ENCODE measurements at places on chromosomes 7 and 10.

DNA sequence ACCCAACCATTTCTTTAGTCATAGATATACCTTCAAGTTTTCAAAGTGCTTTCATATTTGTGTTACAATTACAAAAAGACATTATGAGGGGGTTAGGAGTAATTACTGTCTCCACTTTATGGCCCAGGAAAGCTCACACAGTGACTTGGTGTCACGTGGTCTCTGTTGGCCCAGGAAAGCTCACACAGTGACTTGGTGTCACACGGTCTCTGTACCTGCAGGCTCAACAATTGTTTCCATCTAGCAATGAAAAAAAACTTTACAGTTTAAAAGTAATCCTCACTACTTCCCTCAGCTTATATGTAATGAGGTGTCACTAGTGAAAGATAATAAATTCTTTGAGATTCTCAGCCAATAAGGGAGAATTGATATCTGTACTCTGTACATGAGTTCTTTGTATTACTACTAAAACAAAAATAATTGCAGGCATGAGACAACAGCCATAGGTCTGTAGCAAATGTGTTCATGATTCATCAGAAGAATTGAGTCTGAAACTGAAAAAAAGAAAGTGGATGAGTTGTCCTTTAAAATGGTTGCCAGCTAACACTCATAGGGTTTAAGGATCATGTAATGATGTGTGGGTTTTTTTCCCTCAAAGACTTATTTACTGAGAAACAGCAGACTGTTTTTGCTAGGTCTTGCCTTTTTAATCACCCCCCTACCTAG lies 10.9 kb downstream of the OGDH start:
- no peak for DNase-seq

DNA sequence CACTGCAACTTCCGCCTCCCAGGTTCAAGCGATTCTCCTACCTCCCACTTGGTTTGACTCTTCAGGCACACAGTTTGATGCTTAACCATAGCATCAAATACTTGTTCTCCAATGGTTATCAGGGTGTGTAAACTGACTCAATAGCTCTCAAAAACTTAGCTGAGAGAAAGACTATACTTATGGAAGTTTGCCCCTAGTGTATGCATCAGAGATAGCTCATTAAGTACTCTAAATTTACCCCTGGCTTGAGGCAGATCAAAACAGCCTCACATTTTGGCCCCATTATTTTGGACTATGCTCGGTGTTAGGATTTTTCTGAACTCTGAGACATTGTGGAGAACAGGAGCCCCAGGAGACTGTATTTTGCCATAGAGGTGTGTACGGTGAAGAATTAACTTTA lies 40.8 kb upstream of the SLC35B4 start:
- no peak for DNase-seq

DNA sequence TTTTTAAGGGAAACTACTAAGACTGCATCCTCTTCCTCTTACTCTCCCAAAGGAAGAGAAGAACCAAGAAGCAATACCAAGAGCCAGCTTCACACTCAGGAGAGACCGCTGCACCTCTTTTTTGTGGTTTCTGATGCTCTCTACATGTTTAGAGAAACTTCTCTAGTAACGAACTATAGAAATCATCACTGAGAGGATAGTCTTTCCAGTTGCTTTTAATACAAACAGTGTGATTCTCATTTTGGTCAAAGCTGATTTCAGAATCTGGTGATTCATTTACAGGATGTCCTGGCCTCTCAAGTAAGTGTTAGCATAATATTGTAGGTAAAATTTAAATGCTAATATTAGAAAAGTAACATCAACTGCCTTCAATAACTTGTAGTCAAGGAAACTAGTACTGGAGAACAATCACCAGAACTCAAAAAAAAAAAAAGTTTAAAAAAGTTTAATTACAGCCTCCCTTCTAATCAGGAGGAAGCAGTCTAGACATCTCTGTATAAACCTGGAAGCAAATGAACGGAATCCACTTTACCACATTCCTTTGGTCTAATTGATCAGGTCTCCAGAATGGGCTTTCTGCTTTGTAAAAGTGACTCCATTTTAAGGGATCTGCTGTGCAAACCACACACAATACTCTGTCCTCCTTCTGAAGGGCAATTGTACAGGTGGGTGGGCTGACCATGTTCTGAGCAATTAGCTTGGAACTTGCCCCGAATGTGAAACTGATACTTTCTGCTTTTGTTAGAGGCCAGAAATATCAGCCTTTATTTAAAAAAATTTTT lies 3.0 kb downstream of the LAMB1 start:
- no peak for DNase-seq

DNA sequence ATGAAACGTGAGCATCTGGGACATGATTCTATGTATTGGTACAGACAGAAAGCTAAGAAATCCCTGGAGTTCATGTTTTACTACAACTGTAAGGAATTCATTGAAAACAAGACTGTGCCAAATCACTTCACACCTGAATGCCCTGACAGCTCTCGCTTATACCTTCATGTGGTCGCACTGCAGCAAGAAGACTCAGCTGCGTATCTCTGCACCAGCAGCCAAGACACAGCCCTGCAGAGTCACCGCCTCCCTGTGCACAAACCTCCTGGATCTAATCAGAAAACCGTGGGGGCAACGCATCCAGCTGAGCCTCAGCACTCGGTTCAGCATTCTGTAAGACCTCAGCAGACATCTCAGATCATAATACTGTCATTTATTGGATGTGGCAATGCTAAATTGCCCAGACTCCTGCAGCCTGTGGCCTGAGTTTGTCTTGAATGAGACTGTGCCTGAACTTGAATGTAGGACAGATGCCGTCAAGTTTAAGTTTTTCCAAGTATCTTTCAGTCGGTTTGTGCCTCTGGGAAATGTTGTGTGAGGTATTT lies 41.5 kb upstream of the PRSS58 start:
- DNase-seq = no peak

DNA sequence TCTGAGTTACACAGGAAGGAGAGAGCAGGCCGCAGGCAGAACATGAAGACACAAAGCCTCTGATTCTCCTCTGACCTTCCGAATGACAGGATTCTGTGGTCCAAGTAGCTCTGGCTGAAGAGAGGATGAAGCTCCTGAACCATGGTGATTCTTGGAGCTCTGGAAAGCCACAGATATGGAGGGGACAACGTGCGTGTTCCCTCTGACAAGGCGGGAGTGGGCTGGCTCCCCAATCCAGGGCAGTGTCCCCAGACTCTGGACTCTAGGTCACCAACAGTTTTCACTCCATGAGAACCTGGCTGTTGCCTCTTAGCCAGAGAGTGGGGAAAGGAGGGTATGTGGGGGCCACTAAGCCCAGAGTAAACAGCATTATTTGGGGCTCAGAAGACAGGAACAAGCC lies 7.4 kb upstream of the TRPV6 start:
- no peak for DNase-seq

GRCh38 chr10:131444286-131444685 lies 132.8 kb upstream of the TCERG1L start:
- DNase-seq = no peak

GRCh38 chr10:23951841-23952240 lies 257.1 kb upstream of the KIAA1217 start:
- DNase-seq = no peak

DNA sequence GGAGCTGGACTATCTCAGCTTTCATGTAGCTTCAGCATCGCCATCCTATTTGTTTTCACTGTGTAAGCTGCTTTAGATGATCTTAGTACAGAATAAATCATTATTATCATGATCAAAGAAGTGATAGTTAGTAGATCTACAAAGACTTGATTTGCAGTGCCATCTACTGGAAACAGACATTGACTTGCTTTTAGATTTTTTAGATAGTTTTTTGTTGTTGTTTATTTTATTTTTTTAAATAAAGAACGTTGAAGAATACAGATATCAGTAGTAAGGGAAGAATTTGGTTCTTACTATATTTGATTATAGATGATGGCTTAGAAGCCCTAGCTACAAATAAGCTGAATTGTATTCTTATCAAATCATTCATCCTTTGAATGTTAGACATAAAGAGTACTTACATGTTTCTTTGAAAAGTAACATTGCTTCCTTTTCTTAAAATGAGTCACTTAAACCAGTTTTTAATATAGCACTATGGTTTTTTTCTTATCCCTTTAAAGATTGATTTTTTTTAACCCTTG lies 6.3 kb upstream of the SFMBT2 start:
- no peak for DNase-seq

GRCh38 chr7:12094365-12094921 lies 116.7 kb upstream of the TMEM106B start:
- no peak for DNase-seq

- no peak for DNase-seq
Measured at GRCh38 chr10:95434583-95434982, 126.6 kb downstream of the SORBS1 start.

GRCh38 chr10:102669206-102670064 lies 25.2 kb downstream of the TRIM8 start:
- no peak for DNase-seq

DNA sequence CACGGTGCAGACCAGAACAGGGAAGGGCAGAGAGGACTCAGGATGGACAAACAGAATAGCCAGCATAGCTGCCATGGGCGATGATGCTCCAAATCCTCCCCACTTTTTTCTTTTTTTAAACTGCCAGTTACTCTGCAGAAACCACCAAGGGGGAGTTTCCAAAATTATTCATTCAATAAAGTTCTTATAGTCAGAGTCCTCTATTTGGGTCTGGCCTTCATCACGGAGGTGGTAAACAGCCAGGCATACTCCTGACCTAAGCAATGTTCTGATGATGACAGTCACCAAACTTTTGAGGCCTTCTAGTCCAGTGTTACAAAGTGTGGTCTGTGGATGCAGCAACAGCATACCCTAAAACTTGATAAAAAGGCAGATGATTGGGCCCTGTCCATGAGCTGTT lies 12.3 kb downstream of the RAPGEF5 start:
- DNase-seq = no peak

DNA sequence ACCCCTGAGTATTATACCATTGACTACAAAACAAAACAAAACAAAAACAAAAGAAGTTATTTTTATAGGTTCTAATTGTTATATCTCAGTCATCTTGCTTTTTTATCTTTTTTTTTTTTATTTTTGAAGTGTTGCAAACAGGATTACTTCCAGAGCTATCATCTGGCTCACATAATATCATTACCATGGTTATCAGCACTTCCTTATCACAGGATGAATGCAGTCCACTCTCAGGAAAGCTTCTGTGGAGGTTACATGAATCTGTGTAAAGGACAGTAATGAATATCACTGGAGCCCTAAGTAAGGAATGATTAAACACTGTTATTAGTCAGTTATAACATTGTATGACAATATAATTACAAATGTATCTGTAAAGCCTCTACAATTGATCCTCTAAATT lies 451.5 kb downstream of the PLXDC2 start:
- DNase-seq = no peak

DNA sequence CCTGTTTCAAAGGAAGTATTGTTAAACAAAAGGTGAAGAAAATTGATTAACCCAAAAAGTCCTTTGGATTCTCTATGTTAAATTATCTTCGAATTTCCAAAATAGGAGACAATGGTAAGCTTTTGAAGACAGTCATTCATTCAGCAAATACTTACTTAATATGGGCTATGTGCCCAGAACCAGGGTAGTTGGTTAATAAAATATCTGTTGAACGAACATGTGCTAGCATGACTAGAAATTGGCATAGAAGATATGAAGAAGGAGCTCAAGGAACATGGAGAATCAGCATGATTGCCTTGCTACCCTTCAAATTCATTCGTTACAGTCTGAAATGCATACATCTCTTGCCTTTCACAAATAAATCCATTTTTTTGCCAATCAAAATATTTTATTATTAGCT lies 123.1 kb upstream of the RHEB start:
- no peak for DNase-seq

GRCh38 chr7:91446819-91447218 lies 182.6 kb downstream of the FZD1 start:
- no peak for DNase-seq

GRCh38 chr10:67666416-67667034 lies 29.5 kb downstream of the CTNNA3 start:
- DNase-seq = no peak

- DNase-seq = no peak
Measured at GRCh38 chr7:7803715-7804178, 85.3 kb upstream of the RPA3 start.

DNA sequence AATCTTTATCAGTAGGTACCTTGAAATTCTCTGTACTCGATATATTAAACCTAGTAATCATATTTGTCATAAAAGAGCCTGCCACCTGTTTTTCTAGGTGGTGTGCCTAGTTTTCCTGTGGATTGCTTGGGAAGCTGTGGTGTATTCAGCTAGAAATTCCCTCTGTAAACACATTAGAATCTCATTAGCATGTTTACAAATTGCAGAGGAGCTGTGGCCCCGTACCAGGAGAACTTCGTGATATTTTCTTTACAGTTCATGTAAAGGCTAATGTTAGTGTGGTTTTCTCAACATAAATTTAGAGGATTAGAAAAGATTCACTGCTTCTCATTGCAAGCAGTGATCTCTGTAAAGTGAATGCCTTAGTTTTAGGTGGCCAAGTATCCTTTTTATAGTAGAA lies 144.7 kb downstream of the CCSER2 start:
- DNase-seq = no peak

GRCh38 chr10:84221916-84222315 lies 3.4 kb downstream of the LRIT2 start:
- DNase-seq = no peak

DNA sequence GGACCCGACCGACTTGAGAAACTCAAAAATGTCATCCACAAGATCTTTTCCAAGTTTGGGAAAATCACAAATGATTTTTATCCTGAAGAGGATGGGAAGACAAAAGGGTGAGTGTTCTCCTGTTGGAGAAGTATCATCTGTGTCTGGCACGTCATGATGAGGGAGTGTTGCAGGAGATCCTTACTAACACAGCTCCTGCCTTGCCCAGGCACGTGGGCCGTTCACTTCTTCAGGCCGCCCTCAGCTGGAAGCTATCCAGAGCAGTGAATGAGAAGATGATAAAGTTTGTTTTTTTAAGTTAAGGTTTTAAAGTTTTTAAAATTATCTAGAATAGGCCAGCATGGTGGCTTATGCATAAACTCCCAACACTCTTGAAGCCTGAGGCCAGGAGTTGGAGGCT lies 6.2 kb downstream of the EIF3B start:
- no peak for DNase-seq

DNA sequence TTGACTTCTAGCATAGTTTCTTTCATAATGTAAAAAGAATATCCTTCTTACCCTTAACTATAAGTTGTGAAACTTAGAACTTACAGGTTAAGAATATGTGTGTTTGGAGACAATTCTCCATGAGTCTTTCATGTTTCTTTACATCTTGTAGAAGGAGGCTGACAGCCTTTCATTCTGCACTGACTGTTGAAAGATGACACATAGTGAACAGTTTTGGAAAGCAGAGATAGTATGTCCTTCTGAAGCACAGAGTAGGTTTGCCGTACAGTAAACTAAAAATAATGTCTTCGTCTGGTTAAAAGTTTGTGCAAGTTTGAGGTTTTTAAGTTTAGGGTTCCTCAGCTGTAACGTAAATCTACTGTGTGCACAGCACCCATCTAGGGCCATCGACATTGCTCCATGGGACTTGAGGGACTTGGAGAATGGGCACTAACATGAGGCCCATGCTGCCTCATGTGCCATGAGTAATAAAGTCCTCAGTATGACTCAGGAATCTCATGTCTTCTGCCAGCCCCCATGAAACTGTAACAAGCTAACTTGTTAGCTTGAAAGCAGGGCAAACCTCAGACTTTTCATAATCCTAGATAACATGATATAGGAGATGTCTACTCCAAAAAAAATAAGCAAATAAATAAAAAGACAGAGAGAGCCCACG lies 24.5 kb upstream of the ELAPOR2 start:
- DNase-seq = no peak

- DNase-seq = no peak
Measured at GRCh38 chr7:25158966-25159365, 33.9 kb upstream of the CYCS start.
